Forelimb muscle (tissue), 1 donor: ENCODE measurements at places on chromosomes 7 and 10. TPM values are rescaled to one million over a fixed set of nuclear protein-coding genes. Genes with fewer than 3 reads are reported as not detected.

The DYDC2 gene
- polyA plus RNA-seq: not detected

The KIF5B gene
- polyA plus RNA-seq: 124 TPM

GRCh38 chr10:48579251-48579960, 25.5 kb downstream of the ARHGAP22 start:
- DNase-seq: no peak

The ENTPD7 gene
- polyA plus RNA-seq: 3.7 TPM

GRCh38 chr7:108326938-108327337, 129.3 kb downstream of the NRCAM start:
- DNase-seq: no peak

DNA sequence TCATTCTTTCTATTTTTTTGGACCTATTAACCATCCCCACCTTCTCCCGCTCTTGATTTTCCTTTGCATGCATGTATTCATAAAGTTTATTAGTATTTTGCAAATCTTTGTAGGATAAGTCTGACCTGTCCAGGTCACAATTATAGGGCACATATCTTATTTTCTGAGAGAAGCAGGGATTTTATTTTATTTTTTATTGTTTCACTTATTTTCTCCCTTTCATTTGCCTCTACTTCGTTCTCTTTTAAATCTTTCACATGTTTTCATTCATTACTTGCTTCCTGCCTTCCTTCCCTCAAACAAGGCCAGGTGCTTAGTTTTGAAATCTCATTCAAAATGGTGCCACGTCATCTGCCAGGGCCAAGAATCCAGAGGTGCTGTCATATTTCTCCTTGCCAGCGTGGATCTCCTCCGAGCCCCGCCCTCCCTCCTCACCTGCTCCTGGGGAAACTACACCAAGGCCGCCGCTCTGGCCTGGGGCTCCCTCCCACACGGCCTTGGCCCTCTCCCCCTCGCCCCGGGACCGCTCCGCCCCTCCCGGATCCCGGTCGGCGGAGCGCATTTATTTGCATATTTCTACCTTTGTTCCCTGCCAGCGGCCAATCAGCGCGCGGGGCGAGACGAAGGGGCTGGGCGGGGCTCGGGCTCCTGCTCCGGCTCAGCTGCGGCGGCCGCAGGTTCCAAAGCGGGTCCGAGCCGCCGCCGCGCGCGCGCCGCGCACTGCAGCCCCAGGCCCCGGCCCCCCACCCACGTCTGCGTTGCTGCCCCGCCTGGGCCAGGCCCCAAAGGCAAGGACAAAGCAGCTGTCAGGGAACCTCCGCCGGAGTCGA, at the start of gene TSPAN13:
TSPAN13 (plus strand) TSS at position 654 of the 830 bp plus-strand sequence. CDS start 213 bp downstream, outside the sequence.
- DNase-seq: no peak

GRCh38 chr10:26269754-26270153, 53.2 kb downstream of the GAD2 start:
- peak; percentile 14 for DNase-seq

The PLAC9 gene
- 59.1 TPM for polyA plus RNA-seq

GRCh38 chr10:131943021-131943814, 38.5 kb downstream of the BNIP3 start:
- no peak for DNase-seq

DNA sequence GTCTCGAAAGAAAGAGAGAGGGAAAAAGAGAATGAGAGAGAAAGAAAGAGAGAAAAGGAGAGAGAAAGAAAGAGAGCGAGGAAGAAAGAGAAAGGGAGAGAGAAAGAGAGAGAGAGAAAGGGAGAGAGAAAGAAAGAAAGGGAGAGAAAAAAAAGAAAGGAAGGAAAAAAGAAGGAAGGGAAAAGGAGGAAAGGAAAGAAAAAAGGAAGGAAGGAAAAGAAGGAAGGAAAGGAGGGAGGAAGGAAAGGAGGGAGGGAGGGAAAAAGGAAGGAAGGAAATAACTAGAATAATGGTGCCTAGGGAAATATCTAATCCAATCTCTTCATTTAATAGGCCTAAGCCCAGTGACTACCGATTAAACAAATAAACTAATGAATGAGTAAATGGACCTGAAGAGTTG, 85.4 kb upstream of the LYZL1 start:
- DNase-seq: no peak

DNA sequence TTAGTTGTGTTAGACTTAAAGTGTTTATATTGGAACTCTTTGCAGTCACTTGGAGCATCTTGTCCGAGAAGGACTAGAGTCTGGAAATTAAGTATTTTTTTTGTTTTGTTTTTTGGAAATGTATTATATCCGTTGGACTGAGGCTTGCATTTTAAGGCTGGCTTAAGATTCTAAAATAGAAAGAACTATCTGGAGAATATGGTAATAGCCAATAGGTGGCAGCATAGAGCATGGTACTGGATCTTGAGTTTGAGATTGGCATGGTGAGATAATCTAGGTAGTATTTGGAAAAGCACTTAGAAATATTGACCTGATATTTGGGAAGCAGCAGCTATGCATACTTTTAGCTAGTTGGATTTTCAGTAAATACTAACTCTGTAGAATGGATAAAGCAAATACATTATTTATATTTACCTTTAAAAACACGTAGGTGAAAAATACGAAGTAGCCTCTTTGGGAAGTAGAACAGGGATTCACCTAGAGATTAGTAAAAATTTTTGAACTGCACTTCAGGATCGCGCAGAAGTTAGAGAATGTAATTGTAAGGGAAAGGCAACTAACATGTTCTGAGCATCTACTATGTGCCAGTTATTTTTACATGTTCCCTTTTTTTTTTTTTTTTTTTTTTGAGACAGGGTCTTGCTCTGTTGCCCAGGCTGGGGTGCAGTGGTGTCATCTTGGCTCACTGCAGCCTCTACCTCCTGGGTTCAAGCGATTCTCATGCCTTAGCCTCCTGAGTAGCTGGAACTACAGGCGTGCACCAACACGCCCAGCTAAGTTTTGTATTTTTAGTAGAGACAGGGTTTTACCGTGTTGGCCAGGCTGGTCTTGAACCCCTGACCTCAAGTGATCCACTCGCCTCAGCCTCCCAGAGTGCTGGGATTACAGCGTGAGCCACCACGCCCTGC, 78.6 kb downstream of the LCOR start:
- DNase-seq: no peak

The RAPGEF5 gene
- 13.9 TPM for polyA plus RNA-seq

GRCh38 chr10:14180911-14181566, 149.7 kb downstream of the FRMD4A start:
- no peak for DNase-seq

- no peak for DNase-seq
Observed at GRCh38 chr7:13017333-13017857, 330.0 kb downstream of the ARL4A start.

DNA sequence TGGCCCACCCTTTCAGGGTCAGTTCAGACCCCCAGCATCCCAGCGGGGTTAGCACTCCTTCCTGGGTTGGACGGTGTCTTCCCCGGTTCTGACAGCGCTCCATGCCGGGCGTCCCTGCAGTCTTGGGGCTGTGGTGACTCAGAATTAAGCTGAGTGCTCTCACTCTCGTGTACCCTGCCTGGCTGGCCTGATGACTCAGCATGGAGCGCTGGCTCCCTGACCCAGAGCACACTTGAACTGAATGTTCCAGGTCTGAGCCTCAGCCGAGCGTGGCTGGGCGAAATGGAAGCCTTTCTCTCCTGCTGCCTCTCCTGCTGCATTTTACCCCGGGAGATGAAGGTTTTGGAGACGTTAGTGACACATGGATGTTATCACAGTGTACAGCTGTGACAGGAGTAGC, 7.1 kb downstream of the BAG3 start:
- no peak for DNase-seq

The C1QL3 gene
- 0.38 TPM for polyA plus RNA-seq

The PHKG1 gene
- 41.5 TPM for polyA plus RNA-seq

GRCh38 chr10:113882240-113882639, 27.8 kb downstream of the NHLRC2 start:
- DNase-seq: no peak

The KCNMA1 gene
- 15.1 TPM for polyA plus RNA-seq

DNA sequence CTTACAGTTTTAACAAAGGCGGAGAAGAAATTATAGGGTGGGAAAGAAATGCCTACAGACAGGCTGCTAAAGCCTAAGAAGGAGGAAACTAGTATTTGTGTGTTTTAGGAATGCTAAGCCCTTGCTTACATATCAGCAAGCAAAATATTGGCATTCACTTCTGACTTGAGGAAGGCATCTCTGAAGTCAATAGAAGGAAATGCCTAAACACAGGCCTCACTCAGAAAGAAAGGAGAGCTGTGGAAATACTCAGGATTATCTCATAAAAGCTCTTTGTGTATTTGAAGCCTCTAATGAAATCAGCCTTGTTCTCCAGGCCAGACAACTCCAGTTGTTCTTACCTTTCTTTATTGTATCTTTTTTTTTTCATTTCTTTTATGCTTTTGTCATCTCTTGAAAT, 158.0 kb downstream of the AUTS2 start:
- DNase-seq: no peak

The CBX3 gene
- polyA plus RNA-seq: 160 TPM

GRCh38 chr7:37741776-37742175, 58.2 kb downstream of the GPR141 start:
- DNase-seq: no peak

The AASS gene
- 20.7 TPM for polyA plus RNA-seq

GRCh38 chr10:52540479-52540984, 226.5 kb downstream of the DKK1 start:
- no peak for DNase-seq

DNA sequence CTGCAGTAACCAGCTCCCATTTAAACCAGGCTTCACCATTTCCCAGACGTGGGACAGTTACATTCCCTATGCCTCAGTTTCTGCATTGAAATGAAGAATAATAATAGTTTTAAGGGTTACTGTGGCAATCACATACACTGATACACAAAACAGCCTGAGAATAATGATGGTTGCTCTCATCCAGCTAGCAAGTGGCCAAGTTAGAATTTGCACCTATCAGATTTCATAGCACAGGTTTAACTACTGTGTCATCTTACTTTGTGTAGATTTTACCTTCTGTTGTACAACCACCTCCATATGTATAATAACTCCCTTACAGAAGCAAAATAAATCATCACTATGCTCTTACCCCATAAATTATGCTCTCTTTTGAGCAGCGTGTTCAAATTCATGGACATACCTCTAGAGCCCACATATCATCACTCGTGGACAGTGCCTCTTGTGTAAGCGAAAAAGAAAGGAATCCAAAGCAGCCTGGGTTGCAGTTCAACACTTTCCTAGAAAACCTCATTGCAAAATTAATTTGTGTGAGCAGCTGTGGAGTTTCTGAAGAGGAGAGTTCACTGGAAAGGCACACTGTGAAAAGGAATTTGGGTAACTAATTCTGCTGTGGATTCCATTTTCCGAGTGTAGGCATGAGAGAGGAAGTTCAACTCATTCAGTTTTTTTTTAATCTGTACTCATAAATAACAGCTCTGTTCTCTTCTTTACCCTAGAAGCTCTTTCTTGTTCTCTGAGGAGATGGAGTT, 492.5 kb downstream of the ARL4A start:
- no peak for DNase-seq

The ZPBP gene
- polyA plus RNA-seq: not detected

GRCh38 chr7:140902303-140902953, 22.3 kb downstream of the BRAF start:
- DNase-seq: no peak

The GDF10 gene
- polyA plus RNA-seq: 3.2 TPM

DNA sequence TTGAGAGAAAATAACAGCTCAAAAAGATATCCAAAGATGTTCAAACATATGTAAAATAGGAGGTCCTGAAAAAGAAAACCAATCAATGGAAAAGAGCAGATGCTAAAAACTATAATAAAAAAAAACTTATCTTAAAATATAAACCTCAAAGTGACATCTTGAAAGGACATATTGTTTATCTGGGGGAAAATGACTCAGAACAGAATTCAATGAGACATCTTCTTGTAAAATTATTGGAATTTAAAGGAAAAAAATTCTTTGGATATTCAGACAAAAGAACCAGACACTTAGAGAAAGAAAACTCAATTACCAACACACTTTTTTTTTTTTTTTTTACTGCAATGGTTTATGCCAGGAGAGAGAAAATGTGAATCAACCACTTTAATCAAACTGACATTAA, 58.9 kb downstream of the NAMPT start:
- no peak for DNase-seq

The VAX1 gene
- not detected for polyA plus RNA-seq

- DNase-seq: no peak
Observed at GRCh38 chr7:42414941-42415505, 178.0 kb upstream of the GLI3 start.

- DNase-seq: no peak
Observed at GRCh38 chr10:98664329-98665042, 217.8 kb upstream of the HPS1 start.

The CPXM2 gene
- polyA plus RNA-seq: 0.25 TPM

DNA sequence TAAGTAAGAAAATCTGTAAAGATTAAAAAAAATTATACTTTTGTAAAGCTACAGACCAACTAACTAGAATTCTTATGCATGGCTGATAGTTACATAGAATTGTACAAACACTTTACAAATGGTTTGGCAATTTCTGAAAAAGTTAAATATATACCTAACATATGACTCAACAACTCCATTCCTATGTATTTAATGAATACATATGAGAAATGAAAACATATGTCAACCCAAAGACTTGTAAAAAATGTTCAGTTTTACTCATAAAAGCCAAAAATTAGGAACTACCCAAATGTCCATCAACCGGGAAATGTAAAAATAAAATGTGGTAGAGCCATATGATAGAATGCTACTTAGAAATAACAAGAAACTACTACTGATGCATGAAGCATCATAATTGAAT, 152.6 kb upstream of the NRG3 start:
- DNase-seq: no peak

GRCh38 chr10:81696609-81697388, 178.2 kb upstream of the NRG3 start:
- no peak for DNase-seq

DNA sequence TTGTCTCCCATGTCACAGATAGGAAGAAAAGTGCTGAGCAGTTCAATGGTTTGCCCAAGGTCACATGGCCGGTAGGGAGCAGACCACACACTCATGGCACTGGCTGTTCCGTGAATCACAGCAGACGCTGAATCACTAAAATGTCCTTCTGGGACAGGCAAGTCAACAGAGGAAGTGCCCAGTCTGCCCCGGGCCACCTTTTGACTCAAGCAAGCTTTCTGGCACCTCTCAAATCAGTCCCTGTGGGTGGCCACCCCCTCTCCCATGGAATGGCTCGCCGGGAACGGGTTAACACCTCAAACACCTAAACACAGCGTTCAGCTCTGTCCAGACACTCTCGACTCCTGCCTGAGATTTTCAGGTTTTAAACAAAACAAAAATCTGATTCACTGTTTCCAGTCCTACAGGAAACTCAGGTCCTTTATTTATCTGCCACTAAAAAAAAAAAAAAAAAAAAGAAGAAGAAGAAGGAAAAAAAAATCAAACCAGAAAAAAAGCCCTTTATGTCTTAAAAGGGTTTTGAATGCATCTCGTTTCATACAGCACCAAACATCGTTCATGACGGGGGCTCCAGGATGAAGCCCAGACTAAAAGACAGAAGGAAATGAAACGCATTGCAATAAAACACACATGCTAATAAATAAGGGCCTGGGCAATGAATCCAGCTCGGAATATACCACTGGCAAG, 15.5 kb downstream of the CARD11 start:
- DNase-seq: no peak

DNA sequence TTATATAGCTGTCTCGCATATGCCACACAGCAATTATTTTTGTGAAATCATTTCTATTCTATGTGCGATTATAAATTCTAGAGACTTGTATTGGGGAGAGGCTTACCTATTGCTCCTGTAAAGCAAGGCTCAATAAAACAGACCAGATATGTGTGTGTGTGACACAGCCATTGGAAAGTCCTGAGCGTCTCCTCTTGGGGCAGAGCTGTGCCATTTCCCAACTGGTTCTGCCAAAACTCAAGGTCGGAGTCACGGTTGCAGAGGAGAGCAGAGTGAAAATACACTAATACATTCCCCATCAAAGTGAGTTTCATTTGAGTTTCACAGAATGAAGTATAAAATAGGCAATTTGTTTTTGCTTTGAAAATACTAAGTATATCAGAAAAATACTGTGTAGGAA, 567.4 kb upstream of the FZD8 start:
- DNase-seq: no peak

The PRRT4 gene
- polyA plus RNA-seq: 30.9 TPM
